ENCODE measurements at places on chromosomes 2 and 18.

GRCh38 chr18:51135364-51135763 is 62.1 kb downstream of the MEX3C start:
- DNase-seq, result no peak

- no peak for DNase-seq
Measured at GRCh38 chr2:159419403-159419802, 132.9 kb upstream of the WDSUB1 start.

GRCh38 chr2:226135861-226136548 is 663.6 kb downstream of the IRS1 start:
- no peak for DNase-seq

DNA sequence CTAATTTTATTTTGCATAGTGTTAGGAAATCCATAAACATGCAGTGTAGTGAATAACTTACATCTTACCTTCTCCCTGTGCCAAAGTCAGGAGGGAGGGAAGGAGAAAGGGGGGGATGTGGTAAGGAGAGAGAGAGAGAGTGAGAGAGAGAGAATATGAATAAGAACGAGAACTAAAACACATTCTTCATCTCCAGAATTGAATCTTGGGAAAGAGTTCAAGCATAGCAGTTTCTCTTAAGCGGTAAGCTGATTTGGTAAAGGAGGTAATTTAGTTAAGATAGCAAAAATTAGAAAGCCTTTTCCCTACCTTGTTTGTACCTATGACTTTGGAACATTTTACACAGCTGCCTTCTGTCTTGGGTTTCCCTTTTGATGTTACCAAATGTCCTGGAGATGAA is 15.7 kb downstream of the ERMN start:
- DNase-seq, result no peak

GRCh38 chr2:241976296-241976695 is 106.8 kb downstream of the RTP5 start:
- no peak for DNase-seq

DNA sequence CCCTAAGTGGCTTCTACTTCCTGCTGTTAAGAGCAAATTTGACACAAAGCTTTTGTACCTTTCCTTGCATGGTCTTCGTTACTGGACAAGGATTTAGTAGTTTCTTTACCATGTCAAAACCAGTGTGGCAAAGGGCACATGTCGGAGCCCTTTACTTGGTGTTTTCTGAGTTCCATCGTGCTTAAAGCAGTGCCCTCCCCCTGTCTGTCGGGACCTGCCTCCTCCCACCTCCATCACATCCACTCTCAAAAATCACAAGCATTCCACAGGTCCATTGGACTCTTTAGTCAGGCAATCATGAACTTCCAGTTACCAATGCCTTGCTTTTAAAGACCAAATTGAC is 763 bp downstream of the CCDC141 start:
- no peak for DNase-seq

DNA sequence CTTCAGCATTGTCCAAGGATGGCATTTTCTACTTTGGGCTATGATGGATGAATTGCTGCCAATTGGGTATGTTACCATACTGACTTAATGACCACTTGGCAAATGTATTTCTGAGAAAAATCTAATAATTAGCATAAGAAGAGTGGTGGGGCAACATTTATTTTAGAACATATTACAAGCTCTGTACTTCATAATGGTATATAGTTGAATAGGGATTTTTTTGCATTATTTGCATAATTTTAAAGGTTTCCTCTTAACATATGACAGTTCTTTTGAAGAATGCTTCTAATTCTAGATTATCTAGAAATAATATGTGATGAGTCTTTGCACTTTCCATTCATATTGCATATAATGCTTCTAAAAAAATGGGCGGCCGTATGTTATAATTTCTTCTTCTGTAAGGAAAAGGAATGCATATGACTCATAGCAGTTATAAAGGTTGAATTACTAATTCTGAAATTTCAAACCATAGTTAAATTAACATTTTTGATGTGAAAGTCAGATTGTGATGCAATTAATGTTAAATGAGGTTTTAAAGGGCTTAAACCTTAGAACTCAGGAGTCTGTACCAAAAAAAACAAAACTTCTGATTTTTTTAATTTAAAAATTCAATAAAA is 1652.3 kb upstream of the SLC39A10 start:
- DNase-seq, result no peak

DNA sequence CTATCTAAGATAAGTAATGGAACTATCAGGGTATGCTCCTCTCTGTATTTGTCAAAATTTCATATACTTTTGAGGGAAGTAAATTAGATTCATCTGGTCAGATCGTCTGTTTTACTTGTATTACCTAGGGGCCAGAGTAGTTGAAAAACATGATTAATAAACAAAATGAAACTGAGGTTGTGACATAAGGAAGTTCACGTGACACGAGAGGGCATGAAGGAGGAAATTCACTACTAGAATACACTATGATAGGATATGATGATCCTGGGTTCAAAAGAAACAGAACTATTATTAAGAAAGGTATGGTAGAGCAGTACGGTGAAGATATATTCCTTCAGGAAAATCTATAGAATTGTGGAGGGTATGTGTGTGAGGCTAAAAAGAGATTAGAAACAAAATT is 58.4 kb upstream of the SPAG16 start:
- DNase-seq, result no peak

DNA sequence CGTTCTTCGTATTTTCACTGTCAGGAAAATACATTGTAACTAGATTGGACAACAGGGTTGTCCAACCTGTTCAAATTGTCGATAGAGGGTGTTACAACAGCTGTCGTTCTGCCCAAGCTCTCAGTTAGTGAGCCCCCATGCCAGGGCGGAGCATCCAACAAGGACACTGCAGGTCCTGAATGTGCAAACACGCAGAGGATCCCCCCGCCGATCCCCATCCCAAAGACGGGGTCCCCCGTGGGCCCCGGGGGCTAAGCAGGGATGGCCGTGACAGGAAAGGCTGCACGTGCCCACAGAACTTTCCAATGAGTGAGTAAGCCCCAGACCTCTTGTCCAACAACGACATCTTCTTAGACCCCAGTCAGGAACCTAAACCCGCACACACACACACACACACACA is 140.8 kb downstream of the PXDN start:
- DNase-seq, result no peak

DNA sequence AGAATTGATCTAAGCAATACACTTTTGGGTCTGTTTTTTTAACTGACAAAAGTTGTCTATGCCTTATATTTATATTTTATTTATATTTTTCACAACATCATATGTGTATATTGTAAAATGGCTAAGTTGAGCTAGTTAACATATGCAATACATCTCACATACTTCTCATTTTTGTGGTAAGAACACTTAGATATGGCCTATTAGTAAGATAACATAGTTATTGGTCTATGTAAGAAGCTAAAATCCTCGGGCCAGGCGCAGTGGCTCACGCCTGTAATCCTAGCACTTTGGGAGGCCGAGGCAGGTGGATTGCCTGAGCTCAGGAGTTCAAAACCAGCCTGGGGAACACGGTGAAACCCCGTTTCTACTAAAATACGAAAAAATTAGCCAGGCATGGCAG is 275.6 kb upstream of the ID2 start:
- no peak for DNase-seq

- peak; percentile 85 for DNase-seq
Measured at GRCh38 chr2:216692636-216693413, 2.5 kb downstream of the IGFBP5 start.

GRCh38 chr2:165239856-165240515 is 772 bp downstream of the SCN2A start:
- DNase-seq, result no peak

DNA sequence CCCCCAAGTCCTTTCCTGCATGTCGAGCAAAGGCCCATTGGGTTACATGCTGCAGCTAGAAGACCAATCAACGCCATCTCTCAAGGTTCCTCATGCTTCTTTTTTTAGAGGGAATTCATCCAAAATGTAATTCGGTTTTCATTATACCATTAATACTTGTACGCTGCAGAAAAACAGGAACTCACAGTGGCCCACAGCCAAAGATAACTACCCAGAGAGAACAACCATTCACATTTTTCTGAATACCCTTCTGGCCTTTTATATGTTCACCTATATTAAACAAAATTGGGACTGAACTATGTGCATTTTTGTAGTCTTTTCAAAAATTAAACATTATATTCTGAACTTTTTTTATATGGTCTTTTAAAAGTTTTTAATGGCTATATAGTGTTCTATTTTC is 25.8 kb downstream of the FARP2 start:
- DNase-seq, result no peak

- no peak for DNase-seq
Measured at GRCh38 chr2:172137109-172137508, 34.4 kb upstream of the DLX2 start.

GRCh38 chr2:108454440-108454839 is 5.4 kb downstream of the GCC2 start:
- no peak for DNase-seq

DNA sequence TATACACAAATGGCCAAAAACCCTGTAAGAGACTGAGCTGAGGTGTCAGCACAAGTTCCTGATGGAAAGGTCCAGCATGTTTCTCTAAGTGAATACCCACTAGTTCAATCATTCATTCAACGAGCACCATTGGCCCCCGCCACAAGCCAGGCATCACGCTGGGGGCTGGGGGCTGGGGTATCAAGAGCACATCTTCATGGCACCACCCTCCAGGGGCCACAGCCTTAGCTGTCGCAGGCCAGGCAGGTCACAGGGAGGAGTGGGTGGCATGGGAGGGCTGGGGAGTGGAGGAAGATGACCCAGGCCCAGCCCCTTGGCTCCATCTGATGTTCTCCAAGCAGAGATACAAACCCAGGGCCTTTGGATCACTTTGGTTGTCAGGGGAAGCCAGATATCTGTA is 97.9 kb downstream of the ACKR3 start:
- peak; percentile 32 for DNase-seq

DNA sequence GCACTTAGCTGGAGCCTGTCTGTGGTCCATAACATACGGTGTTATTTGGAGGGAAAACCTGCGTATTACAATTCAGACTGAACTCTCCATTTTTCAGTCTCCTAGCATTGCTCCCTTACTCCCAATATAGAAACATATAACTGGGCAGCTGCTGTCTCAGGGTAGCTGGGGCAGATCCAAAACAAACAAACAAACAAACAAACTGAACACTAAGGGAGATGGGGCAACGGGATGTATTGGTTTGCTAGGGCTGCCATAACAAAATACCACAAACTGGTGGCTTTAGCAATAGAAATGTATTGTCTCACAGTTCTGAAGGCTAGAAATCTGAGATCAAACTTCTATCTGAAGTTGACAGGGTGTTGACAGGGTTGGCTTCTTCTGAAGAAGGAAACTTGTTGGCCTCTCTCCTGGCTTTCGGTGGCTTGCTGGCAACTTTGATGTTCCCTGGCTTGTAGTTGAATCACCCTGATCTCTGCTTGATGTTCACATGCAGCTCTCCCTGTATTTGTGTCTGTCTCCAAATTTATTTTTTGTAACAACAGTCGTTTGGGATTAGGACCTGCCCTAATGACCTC is 329.3 kb upstream of the ZNF804A start:
- DNase-seq, result no peak

DNA sequence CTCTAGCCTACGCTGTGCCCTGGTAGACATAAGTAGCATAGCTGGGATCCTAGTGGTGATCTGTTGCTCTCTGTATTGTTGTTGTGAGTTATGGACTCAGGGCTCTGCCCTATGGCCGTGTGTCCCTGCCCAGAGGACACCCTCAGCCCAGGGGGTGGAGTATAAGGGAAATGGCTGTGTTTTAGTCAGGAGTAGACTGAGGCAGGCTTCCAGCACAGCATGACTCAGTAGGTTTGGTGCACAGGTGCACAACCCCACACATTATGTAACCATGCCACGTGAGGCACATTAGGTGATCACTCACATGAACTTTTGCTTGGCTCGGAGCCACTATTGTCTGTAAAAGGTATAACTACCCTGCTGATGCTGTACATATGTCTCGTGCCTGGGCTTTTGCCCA is 59.9 kb upstream of the PEX13 start:
- no peak for DNase-seq

GRCh38 chr2:60547841-60548240 is 5.6 kb downstream of the BCL11A start:
- no peak for DNase-seq

DNA sequence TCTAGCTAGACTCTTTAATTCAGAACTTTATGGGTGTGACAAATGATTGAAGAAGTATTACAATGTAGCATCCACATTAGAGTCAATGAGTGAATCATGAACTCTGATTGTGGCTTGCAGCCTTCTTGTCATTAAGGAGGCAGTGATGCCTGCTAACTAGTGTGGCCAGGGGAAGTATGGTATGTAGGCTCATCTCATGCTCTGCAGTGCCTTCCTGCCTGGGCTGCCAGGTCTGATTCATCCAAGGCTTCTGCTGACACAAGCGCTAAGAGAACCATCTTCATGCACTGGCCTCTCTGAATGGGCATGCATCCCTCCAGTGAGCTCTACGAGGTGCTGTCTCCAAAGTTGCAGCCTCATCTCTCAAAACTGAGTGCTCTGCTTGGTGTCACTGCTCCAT is 144.3 kb downstream of the MTCL1 start:
- no peak for DNase-seq
